H9 (cell line): ENCODE measurements at places on chromosomes 2 and 18. TPM values are rescaled to one million over a fixed set of nuclear protein-coding genes. Genes with fewer than 3 reads are reported as not detected.

DNA sequence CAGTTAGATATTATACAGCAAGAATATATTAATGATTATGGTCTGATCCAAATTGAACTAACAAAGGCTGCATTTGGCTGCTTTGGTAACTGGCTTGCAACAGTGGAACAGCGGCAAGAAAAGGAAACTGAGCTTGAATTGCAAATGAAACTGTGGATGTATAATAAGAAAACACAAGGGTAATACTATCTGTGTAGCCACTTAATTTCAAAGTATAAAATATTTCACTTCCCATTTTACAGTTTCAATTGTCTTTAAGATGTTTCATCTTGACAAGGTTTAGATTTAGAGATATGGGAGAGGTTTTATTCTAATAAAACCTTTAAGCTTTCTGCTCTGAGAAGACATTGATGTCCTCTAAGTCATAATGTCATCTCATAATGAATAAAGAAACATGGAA is 23.8 kb downstream of the WDR75 start:
- peaks cover 85% of the 10 kb centered on the region for H3K36me3 ChIP-seq
- H3K4me3 ChIP-seq: no peak overlapping the region
- no peak for DNase-seq
- H3K27ac ChIP-seq: no peak overlapping the region

- no peak overlapping the region for H3K4me3 ChIP-seq
- 0 out of 2 replicates have a peak, but pooled peaks cover 3% of the 10 kb centered on the region for H3K36me3 ChIP-seq
- no peaks in the 10 kb centered on the region for H3K4me1 ChIP-seq
- no peak for DNase-seq
- no peaks in the 10 kb centered on the region for H3K27me3 ChIP-seq
These were observed 54.5 kb upstream of the ATG16L1 start for GRCh38 chr2:233197022-233197421.

GRCh38 chr2:69954084-69954483 is 7.3 kb downstream of the ASPRV1 start:
- no peak for DNase-seq
- no peak overlapping the region for H3K4me3 ChIP-seq
- no peaks in the 10 kb centered on the region for H3K4me1 ChIP-seq
- H3K27me3 ChIP-seq: no peaks in the 10 kb centered on the region

GRCh38 chr2:178025551-178026185 is 46.9 kb downstream of the PDE11A start:
- no peaks in the 10 kb centered on the region for H3K4me1 ChIP-seq
- no peaks in the 10 kb centered on the region for H3K36me3 ChIP-seq
- H3K4me3 ChIP-seq: no peak overlapping the region
- H3K27me3 ChIP-seq: no peaks in the 10 kb centered on the region
- H3K27ac ChIP-seq: no peak overlapping the region

DNA sequence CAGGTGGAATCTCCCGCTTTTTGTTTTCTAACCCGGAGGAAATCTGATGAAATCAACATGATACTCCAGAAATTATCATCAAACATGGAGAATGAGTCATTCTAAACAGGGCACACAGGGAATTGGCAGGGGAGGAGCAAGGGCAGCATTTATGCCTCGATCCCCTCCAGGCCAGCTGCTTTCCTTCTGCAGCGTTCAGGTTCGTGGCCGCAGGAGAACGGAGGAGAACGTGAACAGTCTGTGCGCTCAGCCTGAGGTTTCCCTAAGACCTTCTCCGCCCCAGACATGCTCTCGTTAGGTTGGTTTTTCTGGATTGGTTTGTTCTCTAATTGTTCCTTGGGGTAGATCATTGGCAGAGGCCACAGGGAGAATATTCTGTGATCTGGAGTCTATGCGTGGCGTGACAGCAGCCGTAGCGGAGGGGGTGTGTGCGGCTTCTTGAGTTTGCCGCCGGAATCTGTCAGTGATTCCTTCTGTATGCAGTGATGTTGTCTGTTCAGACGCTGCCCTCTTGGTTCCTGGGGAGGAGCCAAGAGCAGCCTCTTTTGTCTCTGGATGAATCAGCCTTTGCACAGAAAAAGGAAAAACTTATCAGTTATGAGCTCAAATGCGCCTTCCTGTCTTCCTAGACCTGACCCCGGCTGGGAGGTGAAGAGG is 75.9 kb downstream of the SH3BP4 start:
- H3K27ac ChIP-seq: no peak overlapping the region
- peaks cover 4% of the 10 kb centered on the region; the same call in 1 of the 2 replicates for H3K4me1 ChIP-seq
- H3K36me3 ChIP-seq: peaks cover 15% of the 10 kb centered on the region
- H3K27me3 ChIP-seq: no peaks in the 10 kb centered on the region

- no peak overlapping the region for H3K27ac ChIP-seq
- DNase-seq: no peak
- H3K4me3 ChIP-seq: peak overlapping the region; percentile 69
- peaks cover 5% of the 10 kb centered on the region; the same call in 1 of the 2 replicates for H3K4me1 ChIP-seq
- H3K27me3 ChIP-seq: no peaks in the 10 kb centered on the region
These were observed 12.4 kb downstream of the KIF5C start for GRCh38 chr2:148887350-148888002.

DNA sequence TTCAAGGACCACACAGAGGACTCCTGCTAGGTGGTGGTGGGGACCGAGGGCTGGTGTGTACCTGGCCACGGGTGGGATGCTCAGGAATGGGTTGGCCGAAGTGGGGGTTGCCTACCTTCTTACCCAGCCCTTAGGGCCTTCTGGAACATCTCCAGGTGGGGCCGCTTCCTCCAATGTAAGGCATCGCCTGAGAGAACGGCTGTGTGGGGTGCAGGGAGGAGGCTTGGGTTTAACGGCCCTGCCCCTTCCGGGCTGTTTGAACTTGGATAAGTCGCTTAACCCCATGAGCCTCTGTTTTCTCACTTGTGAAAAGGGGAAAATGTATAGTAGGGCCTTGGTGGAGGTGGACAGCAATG is 35.0 kb downstream of the EMILIN2 start:
- no peaks in the 10 kb centered on the region for H3K4me1 ChIP-seq
- peaks cover 2% of the 10 kb centered on the region; the same call in 2 of the 3 replicates for H3K36me3 ChIP-seq
- no peak overlapping the region for H3K27ac ChIP-seq
- no peak overlapping the region for H3K4me3 ChIP-seq

DNA sequence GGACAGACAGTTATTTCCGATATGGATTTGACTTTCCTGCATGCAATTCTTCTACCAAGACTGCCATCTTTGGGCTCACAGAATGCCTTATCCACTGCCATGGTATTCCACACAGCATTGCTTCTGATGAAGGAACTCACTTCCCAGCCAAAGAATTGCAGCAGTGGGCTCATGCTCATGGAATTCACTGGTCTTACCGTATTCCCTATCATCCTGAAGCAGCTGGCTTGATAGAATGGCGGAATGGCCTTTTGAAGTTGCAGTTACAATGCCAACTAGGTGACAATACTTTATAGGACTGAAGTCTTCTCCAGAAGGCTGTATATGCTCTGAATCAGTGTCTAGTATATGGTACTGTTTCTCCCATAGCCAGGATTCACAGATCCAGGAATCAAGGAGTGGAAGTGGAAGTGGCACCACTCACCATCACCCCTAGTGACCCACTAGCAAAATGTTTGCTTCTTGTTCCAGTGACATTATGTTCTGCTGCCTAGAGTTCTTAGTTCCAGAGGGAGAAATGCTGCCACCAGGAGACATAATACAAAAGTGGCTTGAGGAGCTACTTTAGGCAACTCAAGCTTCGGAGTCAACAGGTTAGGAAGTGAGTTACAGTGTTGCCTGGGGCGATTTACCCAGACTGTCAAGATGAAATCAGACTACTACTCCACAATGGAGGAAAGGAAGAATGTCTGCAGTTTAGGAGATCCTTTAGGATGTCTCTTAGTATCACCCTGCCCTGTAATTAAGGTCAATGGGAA is 23.8 kb upstream of the SMAD4 start:
- no peak overlapping the region for H3K4me3 ChIP-seq
- no peak for DNase-seq
- no peak overlapping the region for H3K27ac ChIP-seq
- no peaks in the 10 kb centered on the region for H3K4me1 ChIP-seq
- no peaks in the 10 kb centered on the region for H3K27me3 ChIP-seq
- peaks cover 2% of the 10 kb centered on the region; the same call in 2 of the 3 replicates for H3K36me3 ChIP-seq

- peaks cover 2% of the 10 kb centered on the region; the same call in 2 of the 3 replicates for H3K36me3 ChIP-seq
- peaks cover 24% of the 10 kb centered on the region for H3K4me1 ChIP-seq
- H3K27me3 ChIP-seq: no peaks in the 10 kb centered on the region
- no peak overlapping the region for H3K27ac ChIP-seq
- no peak for DNase-seq
- H3K4me3 ChIP-seq: no peak overlapping the region
These were observed 17.7 kb downstream of the KLF7 start for GRCh38 chr2:207148020-207148419.

DNA sequence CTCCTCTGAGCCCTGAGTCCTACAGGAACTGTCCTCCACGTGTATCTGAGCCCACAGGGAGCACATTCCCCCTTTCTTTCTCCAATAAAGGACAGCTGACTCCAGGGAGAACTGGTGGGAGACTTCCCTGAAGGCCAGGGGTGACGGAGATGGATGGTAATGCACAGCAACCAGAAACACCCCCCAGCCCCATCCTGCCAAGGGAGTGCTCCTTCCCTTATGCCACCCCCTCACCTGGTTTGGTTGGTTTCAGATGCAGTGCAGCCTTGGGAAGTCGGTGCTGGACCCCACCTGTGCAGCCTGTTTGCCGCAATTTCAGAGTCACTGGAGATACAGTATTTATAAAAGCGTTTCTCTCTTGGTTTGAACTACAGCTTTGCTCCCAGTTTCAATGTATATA is 24.0 kb downstream of the GPR55 start:
- H3K27ac ChIP-seq: no peak overlapping the region
- peaks cover 15% of the 10 kb centered on the region for H3K4me1 ChIP-seq

The DSG1 gene
- total RNA-seq: not detected in 2 replicates

The UBE2F gene
- total RNA-seq: 62.1 and 65.6 TPM in 2 replicates

The CDK5R2 gene
- total RNA-seq: 0.11 and 0.26 TPM in 2 replicates

The TMEM182 gene
- 3.6 and 3.8 TPM in 2 replicates for total RNA-seq
